ENCODE measurements at places on chromosomes 6 and 20. TPM values are rescaled to one million over a fixed set of nuclear protein-coding genes. Genes with fewer than 3 reads are reported as not detected.

Gene MEI4
- not detected for total RNA-seq

Gene TSHZ2
- total RNA-seq, result 0.63 TPM

Gene GJA10
- total RNA-seq, result not detected

Gene PDE7B
- 43.3 TPM for total RNA-seq

Gene TTBK1
- total RNA-seq, result under 0.01 TPM

Gene GFOD1
- 3.5 TPM for total RNA-seq

Data from bronchial smooth muscle cell (primary cell).